ENCODE measurements at places on chromosomes 6 and 20.

- DNase-seq = no peak
Measured at GRCh38 chr6:75418233-75418632, 75.4 kb downstream of the FILIP1 start.

DNA sequence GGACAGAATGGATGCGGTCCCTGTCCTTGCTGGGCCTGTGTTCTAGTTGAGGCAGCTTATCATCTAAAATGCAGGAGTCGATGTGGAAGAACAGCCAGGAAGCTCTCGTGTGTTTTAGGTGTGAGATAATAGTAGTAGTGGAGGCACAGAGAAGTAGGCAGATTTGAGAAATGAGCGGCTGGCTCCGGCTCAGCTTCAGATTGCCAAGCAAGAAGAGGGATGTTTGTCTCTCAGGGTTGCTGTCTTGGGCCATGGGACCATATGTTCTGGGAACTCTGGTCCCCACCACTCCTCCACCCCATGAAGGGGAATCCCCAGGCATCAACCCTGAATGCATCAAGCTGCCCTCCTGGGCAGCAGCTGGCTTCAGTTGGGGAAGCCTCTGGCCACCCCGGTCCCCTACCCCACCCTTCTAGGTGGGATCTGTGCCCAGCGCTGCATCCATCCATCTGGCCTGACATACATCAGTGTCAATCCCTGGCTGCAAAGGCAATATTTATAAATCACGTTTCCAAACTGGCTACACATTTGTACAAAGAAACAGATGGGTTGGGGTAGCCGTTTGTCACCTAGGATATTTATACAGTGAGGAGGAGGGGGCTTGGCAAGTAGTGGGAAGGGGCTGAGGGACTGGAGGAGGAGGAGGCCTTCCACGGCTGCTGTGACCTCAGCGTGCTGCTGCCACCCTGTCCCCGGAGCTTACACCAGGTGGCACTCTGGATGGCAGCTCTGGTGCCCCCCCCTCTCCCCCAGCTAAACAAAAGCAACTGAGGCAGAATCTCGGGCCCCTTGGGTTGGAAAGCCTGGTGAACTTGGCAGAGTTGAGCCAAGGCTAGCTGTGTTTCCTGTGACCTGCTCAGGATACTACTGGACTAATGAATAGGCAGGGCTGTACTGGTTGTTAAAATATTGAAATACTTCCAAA is 64.4 kb downstream of the CD40 start:
- DNase-seq = no peak

DNA sequence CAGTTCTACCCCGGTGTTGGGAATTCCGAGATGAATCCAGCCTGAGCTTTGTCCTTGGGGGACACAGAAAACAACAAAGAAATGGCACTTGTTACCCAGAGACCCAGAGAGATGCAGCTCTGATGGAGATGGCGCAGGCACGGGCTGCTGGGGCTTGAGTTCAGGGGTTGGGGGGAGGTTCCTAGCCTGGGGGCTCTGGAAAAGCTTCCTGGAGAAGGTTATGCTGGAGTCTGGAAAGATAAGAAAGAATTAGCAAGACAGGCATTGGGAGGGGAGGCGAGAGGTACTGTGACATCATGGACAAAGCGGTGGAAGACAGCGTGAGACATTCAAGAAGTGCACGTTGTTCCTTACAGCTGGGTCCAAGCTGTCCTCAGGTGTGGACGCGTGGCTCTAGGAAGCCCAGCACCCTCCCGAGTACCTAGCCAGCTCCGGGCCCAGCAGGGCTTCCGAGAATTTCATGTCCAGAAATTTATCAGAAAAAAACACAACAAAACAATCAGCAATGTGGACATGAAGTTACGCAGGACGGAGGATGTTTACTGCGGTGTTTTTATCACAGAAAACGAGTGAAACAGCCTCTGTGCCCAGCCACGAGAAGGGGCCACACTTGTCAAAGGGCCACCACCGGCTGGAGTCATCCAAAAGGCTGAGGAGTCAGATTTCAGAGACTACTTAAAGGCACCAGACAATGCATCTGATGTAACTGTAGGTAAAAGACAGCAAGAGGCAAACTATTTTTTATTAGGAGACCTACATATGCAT is 39.5 kb downstream of the C20orf203 start:
- DNase-seq = no peak

DNA sequence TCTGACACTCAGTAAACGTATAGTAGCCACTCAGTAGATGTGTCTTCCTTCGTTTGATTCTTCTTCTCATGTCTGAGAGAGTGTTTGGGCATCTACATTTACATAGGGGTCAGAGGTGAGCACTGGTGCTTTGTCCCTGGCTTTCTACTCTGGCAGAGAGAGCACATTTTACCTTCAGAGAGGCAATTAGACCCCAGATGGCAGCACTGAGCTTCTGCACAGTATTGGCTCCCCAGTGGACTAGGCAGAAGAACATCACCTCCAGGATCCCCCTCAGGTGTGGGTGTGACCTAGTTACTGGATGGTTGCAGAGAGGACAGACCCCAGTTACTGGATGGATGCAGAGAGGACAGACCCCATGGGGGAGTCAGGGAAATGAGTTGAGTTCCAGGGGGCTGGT is 327.2 kb downstream of the DHX35 start:
- no peak for DNase-seq

DNA sequence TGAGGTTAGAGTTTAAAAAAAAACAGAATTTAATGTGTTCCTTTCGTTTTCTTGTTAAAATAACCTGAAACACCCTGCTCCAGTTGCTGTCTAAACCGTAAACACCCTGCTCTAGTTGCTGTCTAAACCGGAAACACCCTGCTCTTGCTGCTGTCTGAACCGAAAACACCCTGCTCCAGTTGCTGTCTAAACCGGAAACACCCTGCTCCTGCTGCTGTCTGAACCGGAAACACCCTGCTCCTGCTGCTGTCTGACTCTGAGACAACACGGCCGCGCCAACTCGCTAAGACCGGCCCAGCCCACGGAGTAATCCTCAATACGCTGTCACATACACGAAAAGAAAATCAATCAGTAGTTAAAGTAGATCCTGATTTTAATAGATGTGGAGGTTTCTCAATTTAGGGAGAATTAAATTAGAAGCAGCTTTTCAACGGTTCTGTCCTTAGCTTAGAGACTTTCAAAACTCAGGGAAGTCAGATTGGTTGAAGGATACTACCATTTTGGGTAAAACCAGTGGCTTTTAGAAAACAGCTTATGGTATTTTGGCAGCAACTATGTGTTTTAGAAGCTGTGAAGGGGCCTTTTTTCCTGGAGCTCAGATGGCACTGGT is 98.3 kb downstream of the RAMACL start:
- DNase-seq = no peak

- DNase-seq = no peak
Measured at GRCh38 chr6:56040223-56040622, 164.8 kb upstream of the BMP5 start.

GRCh38 chr6:47109281-47109680 is 67.1 kb upstream of the ADGRF1 start:
- DNase-seq = no peak

DNA sequence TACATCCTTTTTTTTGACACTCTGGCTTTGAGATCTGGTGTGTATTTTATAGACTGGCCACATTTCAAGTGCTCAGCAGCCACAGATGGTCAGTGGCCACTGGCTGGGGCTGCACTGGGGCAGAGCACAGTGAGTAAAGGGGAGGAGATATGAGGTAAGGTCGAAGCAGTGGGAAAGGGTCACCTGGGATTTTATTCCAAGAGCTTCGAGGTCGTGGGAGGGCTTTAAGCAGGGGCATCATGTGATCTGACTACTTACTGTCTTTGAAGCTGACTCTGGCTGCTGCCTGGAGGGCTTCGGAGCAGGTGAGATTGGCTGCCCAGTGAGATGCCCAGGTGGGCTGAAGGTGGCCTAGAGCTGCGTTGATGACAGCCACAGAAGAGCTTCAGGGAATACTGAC is 6.7 kb downstream of the C20orf203 start:
- no peak for DNase-seq

Measured in NCI-H526 (cell line).